AG09319 (cell line): ENCODE measurements at places on chromosomes 16 and 17.

DNA sequence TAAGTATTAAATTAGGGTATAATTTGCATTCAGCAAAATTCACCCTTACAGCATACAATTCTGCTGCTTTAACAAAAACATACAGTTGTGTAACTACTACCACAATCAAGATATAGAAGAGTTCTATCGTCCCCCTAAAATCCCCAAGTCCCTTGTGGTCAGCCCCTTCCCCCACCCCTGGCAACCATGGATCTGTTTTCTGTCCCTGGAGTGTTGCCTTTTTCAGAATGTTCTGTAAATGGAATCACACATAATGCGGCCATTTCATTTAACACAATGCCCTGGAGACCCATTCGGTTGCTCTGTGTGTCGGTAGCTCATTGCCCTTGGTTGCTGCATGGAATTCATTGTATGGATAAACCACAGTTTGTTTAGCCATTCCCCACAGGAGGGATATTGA lies 190.2 kb downstream of the IRX5 start:
- no peak for DNase-seq

DNA sequence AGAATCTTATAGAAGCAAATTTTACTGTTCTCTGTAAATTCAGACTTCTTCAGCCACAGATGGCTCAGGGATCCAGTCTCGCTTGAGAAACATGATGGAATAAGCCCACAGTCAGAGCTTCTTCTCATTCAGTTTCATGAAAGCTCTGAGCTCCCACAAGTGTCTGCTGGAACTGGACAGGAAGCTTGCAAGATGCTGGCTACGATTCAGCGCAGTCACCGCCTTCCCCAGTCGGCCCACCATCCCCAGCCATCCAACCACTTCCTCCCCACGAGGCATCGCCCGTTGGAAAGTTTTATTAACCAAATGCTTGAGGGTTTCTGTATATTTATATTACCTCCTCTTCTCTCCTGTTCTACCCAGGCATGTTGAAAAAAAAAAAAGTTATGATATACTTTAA lies 171.7 kb downstream of the ZFHX3 start:
- DNase-seq: no peak

DNA sequence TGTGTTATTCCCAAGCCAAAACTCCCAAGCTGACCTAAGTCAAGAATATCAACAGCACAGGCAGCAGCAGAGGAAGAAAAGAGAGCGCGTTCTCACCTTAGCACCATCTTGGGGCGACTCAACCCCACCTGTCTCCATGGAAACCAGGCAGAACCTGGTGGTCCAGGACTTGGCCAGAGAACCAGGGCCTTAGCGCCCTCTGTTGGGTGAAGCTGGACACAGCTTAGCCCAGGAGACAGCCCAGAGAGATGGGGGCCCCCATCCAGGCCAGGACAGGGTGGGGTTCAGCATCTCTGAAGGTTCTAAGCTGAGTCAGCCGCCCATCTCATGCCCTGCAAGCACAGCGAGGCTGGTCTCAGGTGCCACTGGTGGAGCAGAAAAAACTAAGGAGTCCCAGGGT lies 60.1 kb upstream of the TMEM132E start:
- no peak for DNase-seq

DNA sequence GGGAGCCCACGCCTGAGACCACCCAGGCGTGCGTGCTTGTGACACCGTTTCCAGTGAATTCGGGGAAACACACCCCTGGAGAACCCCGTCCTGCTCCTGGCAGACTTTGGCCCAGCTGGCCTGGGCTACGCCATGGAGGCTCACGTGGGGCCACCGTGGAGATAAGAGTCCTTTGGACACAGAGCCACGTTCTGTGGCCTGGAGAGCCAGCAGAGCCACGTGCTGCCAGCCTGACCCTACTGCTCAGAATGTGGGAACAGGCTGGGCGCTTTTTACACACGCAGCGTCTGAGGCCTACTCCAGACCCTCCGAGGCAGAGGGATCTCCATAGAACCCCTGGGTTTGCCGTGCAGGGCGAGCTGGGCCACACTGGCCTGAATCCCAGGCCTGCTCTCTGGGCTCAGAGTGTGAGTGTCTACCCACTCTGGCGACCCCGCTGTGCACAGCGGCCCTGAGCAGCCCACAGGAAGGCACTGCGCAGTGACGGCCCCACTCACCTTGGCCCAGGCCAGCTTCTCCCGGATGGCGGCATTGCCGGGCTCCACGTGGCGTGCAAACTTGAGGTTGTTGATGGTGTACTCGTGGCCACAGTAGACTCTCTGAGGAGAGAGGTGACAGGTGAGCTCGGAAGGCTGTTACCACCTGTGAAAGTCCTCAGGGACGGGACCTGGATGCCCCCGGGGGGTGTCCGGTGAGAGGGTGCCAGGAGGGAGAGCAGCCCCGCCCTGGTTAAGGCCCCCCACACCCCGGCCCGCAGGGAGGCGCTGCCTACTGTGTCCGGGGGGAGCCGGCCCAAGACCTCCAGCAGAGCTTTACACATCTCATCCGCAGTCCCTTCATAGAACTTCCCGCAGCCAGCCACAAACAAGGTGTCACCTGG lies 10.0 kb downstream of the HAGH start:
- DNase-seq: no peak

DNA sequence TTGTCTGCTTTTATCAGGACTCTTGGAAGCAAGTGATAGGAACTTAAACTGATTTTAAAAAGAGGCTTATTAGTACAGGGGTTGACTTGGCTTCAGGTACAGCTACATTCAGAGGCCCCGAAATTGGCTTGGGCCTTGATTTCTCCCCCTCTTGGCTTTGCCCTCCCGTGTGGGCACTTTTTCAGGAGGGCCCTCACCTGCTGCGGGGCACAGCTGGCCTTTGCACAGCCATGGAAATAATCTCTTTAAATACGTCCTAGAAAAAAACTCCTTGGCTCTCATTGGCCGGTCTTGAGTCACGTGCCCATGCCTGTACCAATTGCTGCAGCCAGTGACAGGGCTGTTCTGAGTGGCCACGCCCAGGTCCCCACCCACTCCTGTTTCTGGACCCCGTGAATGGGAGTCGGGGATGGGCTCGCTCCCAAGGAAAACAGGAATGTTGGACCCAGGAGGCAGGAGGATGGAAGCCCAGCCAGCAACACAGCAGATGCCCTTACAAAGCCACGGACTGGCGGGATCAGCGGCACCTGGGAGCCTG lies 15.0 kb downstream of the CA5A start:
- no peak for DNase-seq

DNA sequence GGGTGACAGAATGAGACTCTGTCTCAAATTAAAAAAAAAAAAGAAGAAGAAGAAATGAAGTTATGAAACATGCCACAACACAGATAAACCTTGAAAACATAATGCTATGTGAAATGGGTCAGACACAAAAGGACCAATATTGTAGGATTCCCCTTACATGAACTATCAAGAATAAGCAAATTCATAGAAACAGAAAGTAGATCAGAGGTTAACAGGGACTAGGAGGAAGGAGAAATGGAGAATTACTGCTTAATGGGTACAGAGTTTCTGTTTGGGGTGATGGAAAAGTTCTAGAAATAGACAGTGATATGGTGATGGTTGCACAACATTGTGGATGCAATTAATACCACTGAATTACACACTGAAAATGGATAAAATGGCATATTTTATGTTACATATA lies 16.3 kb downstream of the RANBP10 start:
- no peak for DNase-seq

- peak; percentile 12 for DNase-seq
Observed at GRCh38 chr16:80015566-80015965, 415.0 kb upstream of the MAF start.

- DNase-seq: no peak
Observed at GRCh38 chr17:64983708-64984107, 64.4 kb upstream of the LRRC37A3 start.

DNA sequence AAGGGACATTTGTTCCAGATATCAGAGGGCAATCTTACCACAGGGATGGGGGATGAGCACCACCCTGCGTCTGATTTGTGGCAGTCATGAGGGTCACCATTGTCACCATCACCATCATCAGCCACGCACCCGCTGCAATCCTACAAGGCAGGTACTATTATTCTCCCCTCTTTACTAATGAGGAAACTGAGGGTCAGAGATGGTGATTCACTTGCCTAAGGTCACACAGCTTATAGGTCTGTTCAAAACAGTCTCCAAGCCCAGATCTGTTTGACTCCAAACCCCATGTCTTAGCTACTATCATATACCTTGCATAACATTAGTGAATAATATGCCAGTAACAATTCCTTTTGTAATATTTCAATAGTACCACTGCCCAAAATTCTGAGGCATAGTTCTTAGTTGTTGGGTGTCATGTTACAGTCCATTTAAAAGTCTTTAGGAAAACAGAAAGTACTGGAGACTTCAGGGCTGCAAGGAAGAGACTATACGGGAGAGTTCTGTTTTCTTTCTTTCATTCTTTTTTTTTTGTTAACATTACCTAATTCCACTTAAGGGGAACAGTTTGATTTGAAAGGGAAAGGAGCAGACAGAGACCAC lies 166.4 kb downstream of the C16orf95 start:
- no peak for DNase-seq

DNA sequence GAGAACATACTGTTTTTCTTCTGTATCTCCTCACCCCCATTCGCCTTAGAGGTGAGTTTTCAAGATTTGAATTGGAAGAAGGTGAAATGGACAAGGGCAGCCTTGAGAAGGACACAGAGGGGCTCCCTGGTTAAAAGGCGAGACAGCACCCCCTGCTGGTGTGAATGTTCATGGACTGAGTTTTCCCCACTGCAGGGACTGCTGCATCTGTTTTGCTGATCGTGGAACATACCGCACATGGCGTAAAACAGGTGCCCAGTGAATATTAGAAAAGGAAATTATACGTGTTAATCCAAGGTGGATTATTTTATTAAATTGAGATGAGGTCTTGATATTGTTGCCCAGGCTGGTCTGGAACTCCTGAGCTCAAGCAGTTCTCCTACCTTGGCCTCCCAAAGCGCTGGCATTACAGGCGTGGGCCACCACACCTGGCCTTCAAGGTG lies 54.5 kb downstream of the NDE1 start:
- peak; percentile 45 for DNase-seq

- no peak for DNase-seq
Observed at GRCh38 chr17:48483004-48483403, 47.8 kb downstream of the HOXB1 start.

- DNase-seq: no peak
Observed at GRCh38 chr17:32833076-32833475, 43.8 kb downstream of the MYO1D start.

DNA sequence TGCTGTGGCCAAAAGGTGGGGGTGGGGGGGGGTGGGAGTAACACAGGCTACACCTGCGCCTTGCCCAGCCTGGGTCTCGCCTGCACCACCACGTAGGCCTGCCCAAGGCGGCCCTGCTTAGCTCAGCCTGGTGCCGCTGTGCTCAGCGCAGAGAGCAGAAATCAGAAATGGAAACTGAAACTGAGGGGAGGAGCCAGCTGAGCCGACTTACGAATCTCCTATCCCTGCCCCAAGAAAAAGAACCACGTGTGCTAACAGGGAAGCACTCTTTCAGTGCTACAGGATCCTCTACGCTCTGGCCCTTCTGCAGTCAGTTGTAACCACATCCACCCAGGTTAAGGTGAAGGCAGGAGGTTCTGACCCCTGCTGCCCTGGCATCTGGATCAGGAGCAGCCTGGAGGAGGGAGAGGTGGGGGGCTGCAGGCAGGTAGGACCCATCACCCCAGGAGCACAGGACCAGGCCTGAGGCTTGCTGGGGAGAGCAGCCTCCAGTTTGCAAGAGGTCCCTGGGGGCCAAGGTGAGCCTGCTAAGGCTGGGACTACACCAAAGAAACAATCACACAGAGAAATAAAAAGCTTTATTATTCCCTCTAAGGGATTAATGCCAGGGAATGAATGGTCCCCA lies at the start of gene DHX58:
Gene DHX58 (minus strand): TSS at position 163 of the 625 bp plus-strand sequence. CDS start 822 bp downstream, outside the sequence.
- peak; percentile 62 for DNase-seq

DNA sequence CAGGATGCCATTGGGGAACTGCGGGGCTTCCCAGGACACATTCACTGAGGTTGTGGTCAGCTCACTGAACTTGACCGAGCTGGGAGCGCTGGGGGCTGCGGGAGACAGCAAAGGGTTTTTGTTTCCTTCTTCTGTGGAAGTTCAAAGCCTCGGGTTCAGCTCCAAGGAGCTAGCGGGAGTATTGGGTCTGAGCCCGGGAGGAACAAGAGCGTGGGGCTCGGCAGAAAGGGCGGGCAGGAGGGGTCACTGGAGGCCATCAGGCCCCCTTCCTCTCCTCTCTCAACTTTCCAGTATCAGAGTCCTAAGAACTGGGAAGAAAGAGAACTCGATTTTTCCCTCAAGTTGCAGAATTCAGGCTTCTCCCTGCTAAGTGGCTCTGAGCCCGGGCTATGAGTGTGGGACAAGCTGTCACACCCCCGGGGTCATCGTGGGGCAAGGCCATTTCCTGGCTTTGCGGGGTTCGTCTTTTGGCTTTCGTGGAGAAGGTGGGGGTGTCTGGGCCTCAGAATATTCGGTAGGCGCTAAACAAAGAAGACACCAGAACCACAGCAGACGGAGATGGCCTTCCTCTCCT lies 53.6 kb upstream of the CDC42EP4 start:
- no peak for DNase-seq

DNA sequence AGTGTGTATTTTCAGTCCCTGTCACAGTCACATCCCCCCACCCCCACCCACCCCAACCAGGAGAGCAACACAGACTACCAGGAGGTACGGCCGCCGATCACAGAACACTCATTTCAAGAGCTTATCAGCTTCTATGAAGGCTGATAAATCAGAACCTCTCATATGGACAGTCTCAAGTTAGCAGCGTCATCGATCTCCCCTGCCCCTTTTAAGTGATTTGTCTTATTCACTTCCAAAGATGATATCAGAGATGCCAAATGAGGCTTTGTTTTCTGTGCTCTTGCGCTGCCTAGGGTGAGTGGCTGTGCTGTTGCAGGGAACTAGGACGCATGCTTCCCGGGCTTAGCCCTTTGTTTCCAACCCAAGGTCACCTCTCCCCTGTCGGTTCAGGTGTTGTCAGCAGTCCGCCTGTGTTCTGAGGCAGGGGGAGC lies 26.8 kb upstream of the PMFBP1 start:
- no peak for DNase-seq

DNA sequence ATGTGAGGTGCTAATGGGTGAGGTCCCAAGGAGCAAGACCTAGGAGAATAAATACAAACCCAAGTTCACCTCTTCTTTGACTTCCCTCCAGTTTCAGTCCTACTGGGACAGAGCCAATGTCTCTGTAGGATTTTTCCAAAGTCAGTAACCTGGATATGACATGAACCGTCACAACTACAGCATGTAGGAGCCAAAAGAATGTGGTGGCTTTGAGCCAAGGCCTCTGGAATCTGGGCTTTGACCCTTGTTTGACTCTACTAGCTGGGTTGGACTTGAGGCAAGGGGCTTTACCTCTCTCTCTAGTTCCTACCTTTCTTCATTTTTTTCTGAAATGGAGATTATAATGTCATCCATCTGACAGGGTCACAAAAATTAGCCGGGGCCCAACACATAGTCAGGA lies 91.4 kb downstream of the CACNG3 start:
- DNase-seq: no peak

GRCh38 chr17:29131814-29132682 lies 48.1 kb downstream of the MYO18A start:
- DNase-seq: peak; percentile 72

- no peak for DNase-seq
Observed at GRCh38 chr17:44767493-44767892, 8.7 kb downstream of the ADAM11 start.

GRCh38 chr17:82627405-82627804 lies 20.8 kb downstream of the WDR45B start:
- no peak for DNase-seq

GRCh38 chr16:88634141-88634993 lies 4.0 kb upstream of the IL17C start:
- no peak for DNase-seq

GRCh38 chr16:1772362-1772907 lies at the start of gene EME2:
EME2 (plus strand) TSS chr16:1772810; CDS start chr16:1773228, 418 bp downstream.
- DNase-seq: no peak
